Natural killer cell (primary cell): ENCODE measurements at places on chromosomes 16 and 17.

- peaks cover 6% of the 10 kb centered on the region for H3K27me3 ChIP-seq
- H3K27ac ChIP-seq, result no peak overlapping the region
- H3K4me3 ChIP-seq, result no peak overlapping the region
- H3K4me1 ChIP-seq, result no peaks in the 10 kb centered on the region
- H3K36me3 ChIP-seq, result no peaks in the 10 kb centered on the region
Measured at GRCh38 chr17:15274017-15274416, 8.9 kb upstream of the PMP22 start.

- no peak overlapping the region for H3K27ac ChIP-seq
- peaks cover 9% of the 10 kb centered on the region for H3K36me3 ChIP-seq
- H3K4me1 ChIP-seq, result peaks cover 64% of the 10 kb centered on the region
- no peaks in the 10 kb centered on the region for H3K27me3 ChIP-seq
- no peak overlapping the region for H3K4me3 ChIP-seq
Measured at GRCh38 chr16:89370081-89370511, 120.3 kb downstream of the ANKRD11 start.

DNA sequence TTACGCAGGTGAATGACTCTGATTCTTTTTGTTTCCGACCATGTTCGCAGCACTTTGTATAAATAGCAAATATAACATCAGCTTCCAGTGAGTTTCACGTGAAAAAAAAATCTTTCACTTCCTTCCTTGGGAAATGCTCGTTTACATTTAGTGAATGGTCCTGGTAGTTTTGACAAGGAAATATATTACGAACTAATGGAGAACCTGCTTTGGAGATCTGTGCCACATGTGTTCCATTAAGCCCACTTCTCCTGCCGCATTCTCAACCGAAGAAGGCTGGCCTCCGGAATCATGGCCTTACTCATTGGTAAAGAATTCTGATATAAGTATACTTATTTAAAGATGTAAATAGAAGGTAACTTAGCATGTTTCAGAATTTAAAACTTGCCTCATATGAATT is 3.6 kb downstream of the CRAMP1 start:
- no peaks in the 10 kb centered on the region for H3K27me3 ChIP-seq
- H3K36me3 ChIP-seq, result peaks cover 29% of the 10 kb centered on the region
- no peak for DNase-seq
- H3K27ac ChIP-seq, result no peak overlapping the region
- H3K4me1 ChIP-seq, result peaks cover 32% of the 10 kb centered on the region

- H3K27me3 ChIP-seq, result no peaks in the 10 kb centered on the region
- no peaks in the 10 kb centered on the region for H3K36me3 ChIP-seq
- no peak for DNase-seq
Measured at GRCh38 chr17:59441464-59442096, 110.1 kb downstream of the YPEL2 start.

DNA sequence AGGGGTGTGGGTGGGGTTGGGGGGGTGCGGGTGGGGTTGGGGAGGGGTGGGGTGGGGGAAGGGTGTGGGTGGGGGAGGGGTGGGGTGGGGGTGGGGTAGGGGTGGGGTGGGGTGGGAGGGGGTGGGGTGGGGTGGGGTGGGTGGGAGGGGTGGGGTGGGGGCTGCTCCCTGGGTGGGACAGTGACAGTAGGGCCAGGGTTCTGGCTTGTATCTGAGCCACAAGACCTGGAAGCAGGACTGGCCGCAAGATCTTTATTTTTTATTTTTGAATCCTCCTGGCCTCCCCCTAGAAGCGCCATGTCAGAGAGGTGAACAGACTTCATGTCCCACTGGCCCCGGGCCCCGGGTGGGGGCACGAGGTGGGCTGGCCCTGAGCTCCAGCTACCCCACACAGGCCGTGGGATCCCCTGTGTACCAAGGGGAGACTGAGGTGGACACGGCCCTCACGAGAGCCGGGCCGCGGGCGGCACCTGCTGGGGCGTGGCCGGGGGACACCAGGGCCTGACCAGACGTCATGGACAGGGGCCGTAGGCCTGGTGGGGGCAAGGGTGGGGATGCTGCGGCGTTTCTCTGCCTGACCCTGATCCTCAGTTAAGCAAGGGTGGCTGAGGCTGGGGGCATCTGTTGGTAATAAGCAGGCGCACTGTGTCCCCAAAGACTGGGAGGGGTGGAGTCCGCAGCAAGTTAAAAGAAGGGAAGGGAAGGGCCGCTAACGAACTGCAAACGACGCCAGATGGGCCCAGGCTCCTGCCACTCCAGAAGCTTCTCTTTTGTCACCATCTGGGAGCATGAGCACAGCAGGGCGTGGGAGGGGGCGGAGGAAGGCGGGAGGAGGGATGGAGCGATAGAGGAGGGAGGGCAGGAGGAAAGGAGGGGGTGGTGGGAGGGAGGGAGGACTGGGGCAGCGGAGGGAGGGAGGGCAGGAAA is 22.3 kb upstream of the PABPN1L start:
- H3K4me3 ChIP-seq, result no peak overlapping the region
- no peak overlapping the region for H3K27ac ChIP-seq
- no peaks in the 10 kb centered on the region for H3K4me1 ChIP-seq
- no peak for DNase-seq
- H3K27me3 ChIP-seq, result no peaks in the 10 kb centered on the region

DNA sequence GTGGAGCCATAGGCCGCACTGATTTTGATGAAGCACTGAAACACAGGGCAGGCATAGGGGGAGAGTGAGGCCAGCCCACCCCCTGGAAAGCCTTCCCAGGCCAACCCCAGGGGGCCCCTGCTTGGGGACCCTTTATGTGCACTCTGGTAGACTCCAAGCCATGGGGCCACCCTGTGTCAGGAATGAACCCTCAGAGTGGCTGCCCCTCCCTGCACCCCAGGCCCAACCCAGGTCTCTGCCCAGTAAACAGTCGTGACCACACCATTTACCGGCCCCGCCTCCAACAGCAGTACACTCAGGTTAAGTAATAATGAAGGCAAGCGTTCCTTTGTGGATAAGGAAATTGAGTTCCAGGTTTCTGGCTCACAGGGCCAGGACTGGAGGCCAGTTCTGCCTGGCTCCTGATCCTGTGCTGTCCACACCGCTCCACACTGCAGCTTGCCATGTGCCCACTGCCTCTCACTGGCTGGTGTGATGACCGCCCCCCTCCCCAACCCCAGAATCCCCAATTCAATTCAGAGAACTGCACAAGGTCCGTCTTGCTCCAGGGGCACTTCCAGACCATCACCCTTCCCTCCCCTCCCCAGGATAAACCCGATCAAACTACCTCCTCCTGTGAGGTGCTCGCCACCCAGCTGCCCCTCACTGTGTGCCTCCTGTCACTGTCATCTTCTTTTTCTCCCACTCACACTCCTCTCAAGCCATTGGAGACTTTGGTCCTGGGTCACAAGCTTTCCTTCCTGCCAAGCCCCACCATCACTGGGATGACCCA is 13.6 kb downstream of the PIMREG start:
- no peaks in the 10 kb centered on the region for H3K36me3 ChIP-seq
- H3K27ac ChIP-seq, result no peak overlapping the region
- peaks cover 14% of the 10 kb centered on the region for H3K4me1 ChIP-seq
- no peaks in the 10 kb centered on the region for H3K27me3 ChIP-seq
- DNase-seq, result no peak
- no peak overlapping the region for H3K4me3 ChIP-seq

DNA sequence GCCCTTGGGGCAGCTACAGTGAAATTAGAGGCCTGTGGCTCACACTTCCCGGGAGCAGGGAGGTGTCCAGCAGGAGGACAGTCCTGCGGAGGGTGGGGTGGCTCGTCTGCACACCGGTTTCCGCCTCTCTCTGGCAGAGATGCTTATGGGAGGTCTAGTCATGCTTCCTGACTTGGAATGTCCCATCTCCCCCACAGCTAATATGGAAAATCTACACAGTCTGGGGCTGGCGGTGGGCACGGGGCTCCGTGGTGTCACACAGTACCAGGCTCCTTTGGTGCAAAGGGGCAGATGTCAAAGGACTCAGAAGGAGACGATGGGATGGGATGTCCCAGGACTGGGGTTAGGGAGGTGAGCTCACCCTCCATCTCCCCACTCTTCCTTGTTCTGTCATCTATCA is 44.1 kb upstream of the DOC2B start:
- no peak overlapping the region for H3K27ac ChIP-seq
- no peak overlapping the region for H3K4me3 ChIP-seq
- no peaks in the 10 kb centered on the region for H3K27me3 ChIP-seq
- no peak for DNase-seq
- H3K36me3 ChIP-seq, result no peaks in the 10 kb centered on the region

- no peaks in the 10 kb centered on the region for H3K27me3 ChIP-seq
- no peak overlapping the region for H3K27ac ChIP-seq
- DNase-seq, result no peak
- H3K4me3 ChIP-seq, result no peak overlapping the region
- peaks cover 25% of the 10 kb centered on the region for H3K4me1 ChIP-seq
- no peaks in the 10 kb centered on the region for H3K36me3 ChIP-seq
Measured at GRCh38 chr17:73291260-73291801, 20.5 kb downstream of the CDC42EP4 start.

DNA sequence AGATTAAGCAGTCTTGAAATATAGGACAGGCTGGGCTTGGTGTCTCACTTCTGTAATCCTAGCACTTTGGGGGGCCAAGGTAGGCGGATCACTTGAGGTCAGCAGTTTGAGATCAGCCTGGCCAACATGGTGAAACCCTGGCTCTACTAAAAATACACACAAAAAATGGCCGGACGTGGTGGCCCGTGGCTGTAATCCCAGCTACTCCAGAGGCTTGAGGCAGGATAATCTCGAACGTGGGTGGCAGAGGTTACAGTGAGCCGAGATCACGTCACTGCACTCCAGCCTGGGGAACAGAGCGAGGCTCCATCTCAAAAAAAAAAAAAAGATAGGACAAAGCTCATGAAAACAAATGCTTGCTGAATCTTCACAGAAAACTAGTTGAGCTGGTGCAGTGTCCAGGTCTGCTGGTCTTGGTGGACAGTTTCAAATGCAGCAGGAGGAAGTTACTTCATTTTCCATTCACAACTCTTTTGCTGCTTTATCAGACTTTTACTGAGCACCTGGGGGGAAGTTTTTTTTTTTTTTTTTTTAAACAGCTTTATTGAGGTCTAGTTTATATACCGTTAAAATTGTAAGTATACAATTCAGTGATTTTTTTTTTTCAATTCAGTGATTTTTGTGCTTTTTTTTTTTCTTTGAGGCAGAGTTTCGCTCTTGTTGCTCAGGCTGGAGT is 45.2 kb downstream of the SNX29 start:
- no peaks in the 10 kb centered on the region for H3K27me3 ChIP-seq
- no peak for DNase-seq
- no peak overlapping the region for H3K27ac ChIP-seq

DNA sequence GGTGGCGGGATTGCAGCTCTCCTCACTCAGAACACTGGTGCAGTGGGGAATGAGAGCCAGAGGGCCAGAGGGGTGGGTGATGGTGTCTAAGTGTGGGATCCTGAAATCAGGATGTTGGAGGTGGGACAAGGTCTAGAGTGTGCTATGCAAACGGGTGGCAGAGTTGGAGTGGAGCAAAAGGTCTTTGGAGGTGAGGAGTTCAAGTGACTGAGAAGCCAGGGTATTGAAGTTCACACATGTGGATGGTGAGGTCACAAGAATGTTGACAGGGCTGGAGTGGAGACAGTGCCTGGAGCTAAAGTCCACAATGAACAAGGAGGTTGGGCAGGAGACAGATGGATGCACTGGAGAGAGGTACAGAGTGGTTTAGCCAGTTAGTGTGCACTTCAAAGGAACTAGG is 38.3 kb upstream of the MAP3K14 start:
- DNase-seq, result no peak
- no peaks in the 10 kb centered on the region for H3K36me3 ChIP-seq
- no peak overlapping the region for H3K4me3 ChIP-seq
- H3K27me3 ChIP-seq, result no peaks in the 10 kb centered on the region
- peaks cover 5% of the 10 kb centered on the region for H3K4me1 ChIP-seq
- no peak overlapping the region for H3K27ac ChIP-seq
